Activated gamma-delta T cell treated with anti-CD3 and anti-CD28 coated beads, Interleukin-2, amount 50 U/mL, for 16 hours (primary cell): ENCODE measurements at places on chromosomes 5 and 9.

- no peak for DNase-seq
Measured at GRCh38 chr9:78654324-78654723, 357.4 kb downstream of the PSAT1 start.

DNA sequence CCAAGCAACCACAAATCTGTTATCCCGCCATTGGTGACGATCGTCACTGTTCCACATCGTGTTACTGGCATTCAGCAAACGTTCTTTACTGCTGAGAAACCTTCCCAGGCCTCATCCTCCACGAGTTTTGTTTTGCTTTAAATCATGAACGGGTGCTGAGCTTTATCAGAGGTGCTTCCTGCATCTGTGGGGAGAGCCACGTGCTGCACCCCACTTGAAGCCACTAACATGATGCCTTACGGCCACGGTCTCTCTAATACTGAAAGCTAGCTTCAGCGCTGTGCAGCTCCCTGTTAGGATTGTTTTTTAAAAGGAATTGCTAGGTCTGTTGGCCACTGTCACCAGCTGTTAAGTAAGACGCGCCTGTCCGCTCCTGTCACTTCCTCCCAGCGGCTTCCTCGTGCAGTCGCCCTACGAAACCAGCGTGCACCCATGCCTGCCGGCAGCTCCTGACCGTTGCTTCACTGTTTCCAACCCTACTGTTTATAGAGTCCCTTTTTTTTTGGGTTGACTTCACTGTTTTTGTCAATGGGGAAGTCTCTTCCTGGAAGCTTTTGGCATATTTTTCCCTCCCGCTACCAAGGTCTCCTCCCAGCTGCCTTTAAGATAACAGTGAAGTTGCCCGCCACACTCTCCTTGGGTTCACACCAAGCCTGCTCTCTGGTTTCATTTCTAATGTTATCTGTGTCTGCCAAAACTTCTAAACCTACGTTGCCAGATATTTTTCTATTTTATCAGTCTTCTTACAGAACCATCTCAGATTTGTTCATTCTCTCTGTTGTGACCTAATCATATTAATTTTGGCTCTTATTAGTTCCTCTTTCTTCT lies 20.3 kb downstream of the LPCAT1 start:
- DNase-seq = no peak

- no peak for DNase-seq
Measured at GRCh38 chr5:95652849-95653248, 6.3 kb downstream of the RFESD start.

- no peak for DNase-seq
Measured at GRCh38 chr5:37249815-37250164, 614 bp upstream of the CPLANE1 start.

DNA sequence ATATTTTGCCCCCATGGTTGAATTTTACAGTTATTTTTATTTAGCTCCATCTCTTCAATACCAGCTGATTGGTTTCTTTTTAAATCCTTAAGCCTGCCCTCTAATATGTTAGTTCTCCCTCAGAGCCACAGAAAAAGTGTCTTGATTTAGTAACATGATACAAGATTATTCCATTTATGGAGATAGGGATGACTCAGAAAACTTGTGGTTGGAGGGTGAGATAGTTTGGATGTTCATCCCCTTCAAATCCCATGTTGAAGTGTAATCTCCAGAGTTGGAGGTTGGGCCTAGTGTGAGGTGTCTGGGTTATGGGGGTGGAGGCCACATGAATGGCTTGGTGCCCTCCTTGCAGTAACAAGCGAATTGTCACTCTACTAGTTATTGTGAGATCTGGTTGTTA lies 115.7 kb downstream of the FBXO38 start:
- DNase-seq = no peak

GRCh38 chr5:124936626-124936933 lies 190.1 kb upstream of the ZNF608 start:
- DNase-seq = no peak

DNA sequence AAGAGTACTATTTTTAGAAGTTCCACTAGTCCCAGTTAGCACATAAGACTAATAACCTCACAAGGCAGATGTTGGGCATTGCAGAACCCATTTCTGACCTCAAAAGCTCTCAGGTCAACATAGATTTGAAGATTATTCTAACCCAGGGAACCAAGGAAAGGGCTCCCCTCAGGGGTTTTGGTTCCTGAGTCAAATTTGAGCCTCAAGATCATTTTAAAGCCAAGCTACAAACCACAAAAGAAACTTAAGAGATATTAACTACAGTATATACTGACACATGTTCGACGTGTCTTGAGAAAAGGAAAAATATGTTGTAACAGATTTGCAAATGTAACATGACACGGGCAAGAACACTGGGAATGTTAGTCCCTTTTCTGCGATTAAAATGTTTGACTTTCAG lies 88.6 kb downstream of the GNAQ start:
- no peak for DNase-seq

- no peak for DNase-seq
Measured at GRCh38 chr5:177325868-177326381, 14.2 kb upstream of the MXD3 start.

DNA sequence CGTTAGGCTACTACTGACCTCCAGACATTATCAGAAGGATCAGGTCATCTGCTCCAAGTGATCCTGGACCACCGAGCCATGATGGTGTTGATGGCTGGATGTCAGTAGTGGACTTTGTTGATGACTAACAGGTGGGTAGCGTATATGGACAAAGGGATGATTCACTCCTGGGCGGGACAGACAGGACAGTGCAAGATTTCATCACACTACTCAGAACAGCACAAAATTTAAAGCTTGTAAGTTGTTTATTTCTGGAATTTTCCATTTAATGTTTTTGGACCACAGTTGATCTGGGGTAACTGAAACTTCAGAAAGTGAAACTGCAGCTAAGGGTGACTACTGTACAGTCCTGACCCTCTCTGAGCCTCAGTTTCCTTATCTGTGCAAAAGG lies 12.7 kb downstream of the PDGFRB start:
- no peak for DNase-seq

GRCh38 chr9:78369639-78370219 lies 72.8 kb downstream of the PSAT1 start:
- peak; percentile 7 for DNase-seq

GRCh38 chr5:143646961-143647360 lies 165.0 kb upstream of the HMHB1 start:
- no peak for DNase-seq

GRCh38 chr5:143222287-143223231 lies 180.9 kb downstream of the NR3C1 start:
- peak; percentile 35 for DNase-seq

DNA sequence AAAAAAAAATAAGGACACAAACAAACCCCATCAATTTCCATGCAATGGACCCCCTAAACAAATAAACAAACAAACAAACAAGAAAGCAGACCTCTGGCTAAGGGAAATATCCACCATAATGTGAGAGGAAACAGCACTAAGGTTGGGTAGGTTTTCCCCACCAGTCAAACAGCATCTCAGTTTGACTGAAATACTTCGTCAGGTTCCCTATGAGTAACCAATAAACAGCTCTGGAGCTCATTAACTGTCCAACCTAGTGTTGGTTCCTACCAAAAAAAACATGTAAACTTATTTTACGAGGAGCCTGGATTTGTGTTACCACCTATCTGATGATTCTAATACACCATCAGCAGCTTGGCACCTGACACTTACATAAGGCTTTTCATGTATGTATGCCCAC lies 198.5 kb upstream of the TARS1 start:
- DNase-seq = no peak

DNA sequence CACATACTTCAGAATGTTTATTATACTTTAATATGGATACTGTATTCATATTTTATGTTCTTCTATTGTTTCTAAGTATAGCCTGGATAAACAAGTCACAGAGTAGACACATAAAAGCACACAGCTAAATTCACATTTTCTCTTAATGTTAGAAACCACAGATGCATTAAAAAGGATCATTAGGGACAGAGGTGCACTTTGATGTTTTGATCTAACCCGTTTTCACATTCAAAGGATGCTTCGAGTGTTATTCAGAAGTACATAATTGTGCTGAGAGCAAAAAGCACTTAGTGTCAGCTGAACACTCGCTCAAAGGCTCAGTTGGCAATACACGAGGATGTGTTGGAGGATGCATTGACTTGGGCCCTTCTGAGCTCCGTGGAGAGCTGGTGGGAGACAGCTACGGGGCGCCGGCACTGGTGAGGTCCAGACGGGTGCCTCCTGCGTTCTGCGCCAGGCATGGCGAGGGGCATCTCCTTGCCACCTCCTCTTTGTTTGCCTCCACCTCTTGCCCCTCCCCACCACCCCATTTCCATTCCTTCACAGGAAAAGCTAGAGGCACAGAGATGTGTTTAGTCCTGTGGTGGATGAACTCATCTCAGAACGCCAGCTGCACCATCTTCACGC lies 35.5 kb downstream of the MED10 start:
- no peak for DNase-seq

DNA sequence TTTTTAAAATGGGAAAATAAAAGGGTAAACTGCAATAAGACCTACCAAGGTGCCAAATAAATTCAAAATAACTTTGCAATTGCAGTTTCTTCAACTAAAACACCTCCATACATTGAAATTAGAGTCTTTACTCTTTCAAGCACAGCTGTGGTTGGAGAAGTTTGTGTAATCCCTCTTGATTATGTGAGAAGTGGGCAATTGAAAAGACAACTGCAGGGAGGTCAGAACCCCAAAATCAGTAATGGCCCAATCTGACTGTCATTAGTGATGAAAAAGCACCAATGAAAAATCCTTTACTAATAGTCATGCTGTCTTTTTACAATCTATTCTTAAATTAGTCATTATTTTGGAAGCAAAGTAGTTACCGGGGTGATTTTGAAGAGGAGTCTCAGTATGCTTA lies 116.7 kb upstream of the RGMB start:
- DNase-seq = no peak

DNA sequence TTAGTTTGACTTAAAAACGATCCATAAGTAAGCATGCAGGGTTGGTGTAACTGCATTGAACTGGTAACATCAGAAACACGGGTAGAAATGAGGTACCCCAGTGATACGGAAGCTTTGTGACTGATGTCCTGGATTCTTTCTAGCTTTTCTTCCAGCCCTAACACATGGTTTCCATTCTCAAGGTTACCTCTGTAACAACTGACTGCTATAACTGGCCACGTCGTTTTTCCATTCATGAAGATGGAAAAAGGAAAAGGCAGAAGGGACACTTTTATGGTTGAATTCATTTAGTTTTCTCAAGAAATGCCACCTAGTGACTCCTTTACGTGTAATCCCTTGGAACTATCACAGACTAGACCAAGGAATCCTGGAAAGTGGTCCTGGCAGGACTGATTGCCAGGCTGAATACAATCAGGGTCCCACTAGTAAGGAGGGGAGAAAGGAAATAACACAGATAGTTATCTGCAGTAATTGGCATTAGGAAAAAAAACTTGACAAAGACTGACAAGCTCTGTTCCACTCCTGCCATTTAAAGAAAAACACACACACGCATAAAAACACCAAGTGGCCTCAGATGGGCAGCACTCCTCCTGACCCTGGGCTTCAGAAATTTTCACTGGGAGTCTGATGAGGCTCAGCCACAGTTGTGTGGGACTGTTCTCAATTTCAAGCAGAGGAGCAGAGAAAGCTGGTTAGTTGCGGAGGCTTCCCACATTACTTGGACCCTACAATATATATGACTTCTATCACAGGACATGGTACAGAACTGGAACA lies 77.5 kb upstream of the ZNF169 start:
- DNase-seq = no peak
